Mesothelial cell of epicardium (in vitro differentiated cells): ENCODE measurements at places on chromosomes 12 and 14.

DNA sequence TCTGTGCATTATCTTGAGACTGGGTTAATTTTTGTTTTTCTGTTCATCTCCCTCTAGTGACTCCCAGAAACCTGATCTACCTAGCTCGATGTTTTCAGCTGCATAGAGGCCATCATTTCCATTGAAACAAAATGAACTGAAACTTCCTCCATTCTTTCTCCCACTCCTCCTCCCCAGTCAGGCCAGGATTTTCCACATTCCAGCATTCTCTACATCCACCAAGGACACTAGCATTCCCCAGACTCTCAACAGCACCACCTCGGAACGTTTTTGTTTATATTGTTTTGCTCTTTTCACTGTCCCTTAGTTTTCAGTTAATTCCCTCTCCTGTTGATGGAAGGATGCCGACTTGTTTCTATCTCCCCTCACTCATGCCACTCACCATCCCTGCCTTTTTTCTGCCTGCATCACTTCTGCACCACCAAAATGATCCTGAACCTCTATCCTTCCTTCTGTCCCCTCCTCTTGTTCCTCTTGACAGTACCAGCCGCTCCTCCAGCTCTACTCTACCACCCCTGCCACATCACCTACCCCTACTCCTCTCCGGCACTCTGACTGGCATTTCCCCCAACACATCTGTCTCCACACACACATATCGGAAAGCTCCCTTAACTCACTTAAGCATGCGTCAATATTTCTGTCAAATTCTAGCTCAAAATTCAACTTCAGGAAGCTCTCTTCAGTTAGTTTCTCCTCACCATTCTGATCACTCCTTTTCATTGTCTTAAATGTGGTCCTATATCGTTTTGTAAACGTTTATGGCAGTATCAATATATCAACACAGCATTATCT is 13.2 kb downstream of the OR6S1 start:
- DNase-seq, result no peak

DNA sequence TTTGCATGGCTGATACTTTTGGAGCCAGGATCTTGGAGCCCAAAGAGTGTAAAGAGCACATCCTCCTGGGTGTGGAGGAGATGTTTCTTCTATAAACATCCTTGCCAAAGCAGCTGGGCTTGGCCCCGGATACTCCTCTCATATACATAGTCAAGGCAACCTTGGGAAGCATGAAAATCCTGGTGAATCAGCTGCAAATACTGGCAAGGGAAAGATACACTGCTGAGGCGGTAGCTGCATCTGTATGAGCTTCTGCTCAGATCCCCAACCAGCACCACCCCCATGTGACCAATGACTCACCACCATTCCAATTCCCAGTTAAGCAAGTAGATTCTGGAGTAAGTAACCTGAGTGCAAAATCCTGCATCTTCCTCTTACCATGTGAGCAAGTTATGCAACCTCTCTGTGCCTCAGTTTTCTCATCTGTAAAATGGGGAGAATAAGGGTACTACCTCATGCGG is 567.4 kb downstream of the MED13L start:
- no peak for DNase-seq

DNA sequence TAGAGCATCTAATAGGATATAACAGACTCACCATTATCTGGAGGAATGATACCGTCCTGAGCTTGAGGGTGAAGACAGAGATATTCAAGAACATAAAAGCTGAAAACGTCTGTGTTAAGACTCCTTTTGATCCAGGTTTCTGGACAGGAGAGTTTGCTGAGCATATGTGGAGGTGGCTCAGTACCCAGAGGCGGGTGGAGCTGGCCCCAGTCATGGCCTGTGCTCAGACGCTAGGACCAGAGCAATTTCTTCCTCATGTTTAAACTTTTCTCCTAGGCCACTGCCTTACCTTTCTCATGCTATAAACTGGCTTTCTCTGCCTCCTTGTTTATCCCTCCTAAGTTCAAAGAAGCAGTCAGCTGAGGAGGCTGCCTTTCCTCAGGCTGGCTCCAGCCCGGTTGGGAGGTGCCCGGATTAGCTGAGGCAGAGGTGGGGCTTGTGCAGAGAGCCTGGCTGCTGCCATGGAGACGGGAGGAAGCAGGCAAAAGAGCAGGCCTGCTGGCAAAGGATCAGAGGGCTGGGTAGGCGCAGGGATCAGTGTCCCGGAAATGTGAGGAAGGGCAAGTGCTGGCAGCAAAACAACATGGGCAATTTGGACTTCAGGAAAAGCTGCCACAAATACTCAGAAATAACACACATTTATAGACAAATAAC is 13.7 kb downstream of the COA8 start:
- DNase-seq, result peak; percentile 68

GRCh38 chr12:53660041-53660440 is 15.8 kb downstream of the ATP5MC2 start:
- DNase-seq, result no peak

GRCh38 chr14:33555710-33556350 is 395.0 kb downstream of the EGLN3 start:
- no peak for DNase-seq

GRCh38 chr12:39935275-39935674 is 170.6 kb downstream of the SLC2A13 start:
- no peak for DNase-seq
